Breast epithelium (tissue), 4 donors: ENCODE measurements at places on chromosomes 7 and 10.
A peak's percentile ranks its signal among the peaks of the same experiment; 100 is the strongest.

GRCh38 chr10:3502673-3503072, 282.3 kb downstream of the KLF6 start:
- no peak for DNase-seq

DNA sequence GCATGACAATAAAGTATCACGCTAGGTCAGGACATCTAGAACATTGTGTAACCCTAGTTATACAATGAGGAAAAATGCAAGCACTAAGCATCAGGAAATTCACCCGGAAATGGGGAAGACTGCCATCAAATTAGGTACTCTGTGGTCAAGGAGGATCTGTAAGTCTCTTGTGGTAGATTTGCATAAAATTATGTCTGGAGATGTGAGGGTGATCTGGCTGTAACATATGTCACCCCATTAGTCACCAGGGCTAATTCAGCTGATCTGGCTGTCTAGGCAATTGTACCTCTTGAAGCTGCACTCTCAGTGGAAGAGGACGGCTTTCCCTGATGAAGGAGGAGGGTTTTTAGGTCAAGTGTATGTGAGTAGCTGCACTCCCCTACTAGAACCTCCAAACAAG, 14.8 kb downstream of the AKR1D1 start:
- no peak for DNase-seq

DNA sequence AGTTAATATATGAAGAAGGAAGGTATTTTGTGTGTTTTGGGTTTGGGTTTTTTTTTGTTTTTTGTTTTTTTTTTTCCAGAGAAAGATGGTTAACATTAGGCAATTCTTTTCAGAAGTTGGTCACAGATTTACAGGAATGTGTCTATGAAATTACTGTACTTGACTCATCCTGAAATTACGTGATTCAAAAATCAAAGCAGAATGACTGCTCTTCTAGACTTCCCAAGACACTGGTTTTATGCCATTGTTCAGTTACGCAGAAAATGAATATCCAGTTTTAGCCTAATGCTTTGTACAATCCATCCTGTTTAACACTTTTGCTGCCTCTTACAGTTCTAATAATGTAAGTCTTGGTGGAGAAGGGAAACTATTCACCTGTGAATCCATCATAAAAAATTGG, 39.7 kb upstream of the CELF2 start:
- DNase-seq: no peak

- DNase-seq: peak; percentile 46
These were observed 26.0 kb downstream of the ASB4 start for GRCh38 chr7:95511716-95512260.

DNA sequence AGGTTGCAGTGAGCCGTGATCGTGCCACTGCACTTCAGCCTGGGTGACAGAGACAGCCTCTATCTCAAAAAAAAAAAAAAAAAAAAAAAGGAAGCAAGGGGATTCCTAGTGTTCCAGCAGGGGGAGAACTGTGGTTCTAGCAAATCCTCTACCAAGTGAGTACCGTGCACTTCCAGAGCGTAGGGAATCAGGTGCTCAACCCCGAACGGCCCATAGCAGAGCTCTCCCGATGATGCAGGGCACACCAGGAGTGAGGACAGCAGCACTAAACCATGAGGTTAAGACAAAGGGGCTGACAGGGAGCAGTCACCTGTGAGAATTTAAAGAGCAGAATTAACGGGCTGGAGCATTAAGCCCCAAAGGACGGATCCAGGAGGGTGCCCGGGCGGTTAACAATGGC, 173.6 kb downstream of the PTPRN2 start:
- DNase-seq: no peak

DNA sequence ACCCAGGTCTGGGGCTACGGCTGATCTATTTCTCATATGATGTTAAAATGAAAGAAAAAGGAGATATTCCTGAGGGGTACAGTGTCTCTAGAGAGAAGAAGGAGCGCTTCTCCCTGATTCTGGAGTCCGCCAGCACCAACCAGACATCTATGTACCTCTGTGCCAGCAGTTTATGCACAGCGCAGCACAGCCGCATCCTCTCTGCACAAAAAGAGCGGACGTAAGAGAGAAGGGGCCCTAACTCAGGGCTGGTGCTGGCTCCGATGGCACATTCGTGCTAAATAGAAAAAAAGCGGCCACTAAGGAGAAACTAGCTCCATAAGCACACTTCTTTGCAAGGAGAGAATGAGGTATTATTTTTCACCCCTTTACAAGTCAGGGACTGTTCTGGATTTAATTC, 28.3 kb upstream of the PRSS1 start:
- DNase-seq: no peak

DNA sequence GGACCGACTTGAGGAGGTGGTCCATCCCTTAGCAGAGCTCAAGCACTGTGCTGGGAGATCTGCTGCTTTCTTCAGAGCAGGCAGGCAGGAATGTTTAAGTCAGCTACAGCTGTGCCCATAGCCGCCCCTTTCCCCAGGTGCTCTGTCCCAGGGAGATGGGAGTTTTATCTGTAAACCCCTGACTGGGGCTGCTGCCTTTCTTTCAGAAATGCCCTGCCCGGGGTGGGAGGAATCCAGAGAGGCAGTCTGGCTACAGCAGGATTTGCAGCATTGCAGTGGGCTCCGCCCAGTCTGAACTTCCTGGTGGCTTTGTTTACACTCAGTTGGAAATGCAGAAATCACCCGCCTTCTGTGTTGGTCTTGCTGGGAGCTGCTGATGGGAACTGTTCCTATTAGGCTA, 51.2 kb upstream of the SEMA3A start:
- no peak for DNase-seq

DNA sequence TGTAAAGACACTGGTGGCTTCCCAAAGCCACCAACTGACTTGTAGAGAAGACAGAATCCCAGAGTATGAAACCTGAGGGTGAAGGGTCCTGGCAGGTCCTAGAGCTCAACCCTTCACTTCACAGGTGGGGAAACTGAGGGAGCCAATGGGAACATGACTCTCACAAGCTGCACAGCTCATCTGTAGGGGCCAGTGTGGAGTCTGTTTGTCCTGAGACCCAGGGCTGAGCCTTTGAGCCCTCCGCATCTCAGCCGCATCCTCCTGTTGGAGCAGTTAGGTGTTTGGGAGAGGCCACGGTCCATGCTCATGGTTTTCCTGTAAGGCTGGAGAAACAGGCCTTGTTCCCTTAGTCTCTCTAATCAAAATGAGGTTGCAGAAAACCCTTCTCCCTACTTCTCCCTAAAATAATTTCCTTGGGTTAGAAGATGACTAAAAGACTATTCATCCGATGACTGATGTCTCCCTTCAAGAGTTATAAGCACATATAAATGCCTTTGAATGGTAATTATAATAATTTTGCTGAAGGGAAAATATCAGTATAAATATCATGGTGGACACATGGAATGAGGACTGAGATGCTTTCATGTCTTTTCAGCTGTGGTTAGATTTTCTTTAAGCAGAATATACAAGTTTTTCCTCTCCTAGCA, 10.3 kb downstream of the HTRA1 start:
- no peak for DNase-seq

DNA sequence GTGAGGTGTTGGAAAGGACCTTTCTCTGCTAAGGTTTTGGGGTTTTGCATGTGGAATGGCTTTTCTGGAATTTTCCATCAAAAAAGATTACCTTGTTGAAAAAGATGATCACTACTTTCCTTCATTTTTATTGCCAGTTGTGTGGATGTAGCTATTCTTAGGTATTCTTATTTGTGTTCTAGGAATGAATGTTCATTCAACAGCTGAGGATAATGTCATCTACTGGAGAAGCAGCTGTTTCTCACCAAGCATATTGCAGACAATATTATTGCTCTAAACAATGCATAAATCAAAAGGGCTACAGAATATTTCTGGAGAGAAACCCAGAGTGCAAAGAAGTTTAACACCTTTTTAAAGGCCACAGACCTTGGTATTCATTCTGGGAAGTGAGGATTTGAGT, 145.6 kb upstream of the CALCR start:
- no peak for DNase-seq

- DNase-seq: no peak
These were observed 411.2 kb downstream of the KCNMA1 start for GRCh38 chr10:77226452-77226851.
